ENCODE measurements at places on chromosomes 1 and 21. TPM values are rescaled to one million over a fixed set of nuclear protein-coding genes. Genes with fewer than 3 reads are reported as not detected.

DNA sequence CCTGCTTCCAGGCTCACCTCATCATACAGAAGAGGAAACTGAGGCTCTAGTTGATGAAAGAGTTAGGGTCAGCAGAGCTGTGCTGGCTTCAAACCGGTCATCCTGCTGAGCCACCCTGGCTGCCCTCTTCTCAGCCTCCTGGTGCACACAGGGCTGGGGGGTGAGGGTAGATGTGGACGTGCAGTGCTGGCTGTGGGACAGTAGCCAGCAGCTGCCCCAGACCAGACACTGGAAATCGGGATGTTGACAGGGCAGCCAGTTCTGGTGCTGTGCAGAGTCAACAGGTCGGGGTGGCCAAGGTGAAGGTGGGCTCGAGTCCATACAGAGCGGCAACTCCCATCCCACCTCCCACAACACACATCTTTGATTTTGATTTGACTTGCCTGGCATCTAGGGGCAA is 1.5 kb upstream of the CLCNKA start:
- no peaks in the 10 kb centered on the region for H3K36me3 ChIP-seq
- no peak overlapping the region for H3K4me3 ChIP-seq
- no peak for DNase-seq
- no peak overlapping the region for H3K27ac ChIP-seq
- H3K4me1 ChIP-seq = peaks cover 20% of the 10 kb centered on the region

DNA sequence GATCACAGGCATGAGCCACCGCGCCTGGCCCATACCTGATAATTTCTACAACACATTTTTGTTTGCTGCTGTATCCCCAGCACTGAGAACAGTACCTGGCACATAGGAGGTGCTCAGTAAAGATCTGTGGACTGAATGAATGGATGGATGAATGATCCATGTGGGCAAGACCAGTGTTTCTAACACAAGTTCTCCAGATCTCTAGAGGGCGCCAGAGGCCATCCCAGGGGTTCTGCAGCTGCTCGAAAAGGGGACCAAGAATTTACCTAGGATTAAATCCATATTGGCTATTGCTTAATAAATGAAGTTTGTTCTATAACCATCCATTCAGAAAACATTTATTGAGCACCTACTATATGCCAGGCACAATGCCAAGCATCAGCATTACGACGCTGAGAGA is 167.7 kb downstream of the ACTL8 start:
- peaks cover 4% of the 10 kb centered on the region for H3K27me3 ChIP-seq
- H3K4me3 ChIP-seq = no peak overlapping the region
- no peaks in the 10 kb centered on the region for H3K36me3 ChIP-seq

GRCh38 chr1:50969611-50970508 is at the start of gene CDKN2C:
Gene CDKN2C, plus strand, starts transcription at chr1:50970245. Its CDS starts 124 bp downstream, at chr1:50970369.
- H3K27ac ChIP-seq = peak within 1 kb of the TSS; percentile 95
- DNase-seq = peak; percentile 70
- H3K27me3 ChIP-seq = no peaks in the 10 kb centered on the region
- peak within 1 kb of the TSS; percentile 94 for H3K4me3 ChIP-seq

The C1QC gene
- 57.6 TPM for total RNA-seq

The PLA2G2C gene
- total RNA-seq = not detected

Data from liver (tissue), 10 donors.